NCI-H510A (cell line): ENCODE measurements at places on chromosomes 6 and 20.

- no peak for DNase-seq
Observed at GRCh38 chr20:36821964-36822437, 48.4 kb upstream of the DSN1 start.

- no peak for DNase-seq
Observed at GRCh38 chr6:3157131-3157933, at the start of gene TUBB2A. Gene TUBB2A, minus strand, starts transcription at chr6:3157544. Its CDS starts 81 bp downstream, at chr6:3157463.

GRCh38 chr6:27669295-27669623, 196.4 kb upstream of the ZNF184 start:
- DNase-seq: no peak

GRCh38 chr20:54566031-54566688, 90.8 kb downstream of the DOK5 start:
- DNase-seq: no peak

DNA sequence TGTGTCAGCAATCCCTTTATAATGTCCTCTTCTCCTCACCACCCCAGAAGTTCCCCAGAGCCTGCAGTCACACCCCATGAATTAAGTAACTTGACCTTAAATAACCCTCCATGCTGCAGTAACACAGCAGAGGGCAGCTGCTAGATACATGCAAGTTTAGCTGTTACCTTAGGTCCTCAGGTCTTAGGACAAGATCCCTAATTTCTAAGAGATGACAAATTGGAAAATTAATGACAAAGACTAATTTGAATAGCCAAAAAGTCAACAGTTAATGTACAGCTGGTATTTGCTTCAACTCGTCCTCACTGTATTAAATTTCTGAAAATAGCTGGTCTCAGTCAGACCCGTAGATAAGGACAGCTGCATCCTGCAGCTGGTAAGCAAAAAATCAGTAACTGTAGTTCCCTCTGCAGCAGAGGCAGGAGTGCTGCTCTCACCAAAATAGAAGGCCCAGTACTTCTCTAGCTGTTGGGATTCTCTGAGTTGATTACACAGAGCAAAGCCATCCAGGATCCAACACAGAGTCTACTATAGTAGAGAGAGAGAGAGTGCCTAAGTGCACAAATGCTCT, 62.4 kb downstream of the TNFRSF21 start:
- DNase-seq: peak; percentile 33

GRCh38 chr6:127570739-127571389, 6.1 kb upstream of the C6orf58 start:
- DNase-seq: no peak

GRCh38 chr6:75205776-75206575, at the start of gene COL12A1:
Gene COL12A1, minus strand, starts transcription at chr6:75206053. Its CDS starts 3,261 bp downstream, at chr6:75202792.
- peak; percentile 43 for DNase-seq

DNA sequence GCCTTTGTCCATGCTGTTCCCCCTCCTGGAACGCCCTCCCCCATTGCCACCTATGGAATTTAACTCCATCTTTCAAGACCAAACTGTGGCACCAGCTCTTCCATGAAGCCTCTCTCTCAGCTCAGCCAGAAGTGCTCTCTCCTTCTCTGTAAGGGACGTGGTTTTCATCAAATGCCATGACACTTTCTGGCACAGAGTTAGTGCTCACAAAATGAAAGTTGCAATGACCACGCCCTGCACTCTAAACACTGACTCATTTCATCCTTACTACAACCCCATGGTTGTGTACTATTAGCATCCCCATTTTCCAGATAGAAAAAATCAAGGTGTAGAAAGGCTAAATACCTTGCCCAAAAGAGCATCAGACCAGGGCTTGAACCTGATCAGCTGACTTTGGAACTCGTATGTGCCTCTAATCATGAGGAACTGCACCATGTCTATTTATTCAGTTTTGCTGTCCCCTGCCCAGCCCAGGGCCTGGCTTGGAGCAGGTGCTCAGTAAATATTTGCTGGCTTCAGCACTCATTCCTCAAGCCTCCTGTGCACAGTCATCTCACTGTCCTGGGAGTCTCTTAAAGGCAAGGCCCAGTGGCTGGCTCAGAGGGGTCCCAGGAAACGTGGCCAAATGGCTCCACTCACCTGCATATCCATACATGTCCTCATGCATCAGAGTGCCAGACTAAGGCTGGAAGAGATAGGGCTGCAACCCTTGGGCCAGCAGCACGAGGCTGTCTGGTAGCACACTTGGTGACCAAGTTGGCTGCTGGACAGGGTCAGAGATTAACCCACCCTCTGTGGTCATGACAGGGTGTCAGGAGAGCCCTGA, 77.9 kb downstream of the MRPL14 start:
- DNase-seq: no peak

DNA sequence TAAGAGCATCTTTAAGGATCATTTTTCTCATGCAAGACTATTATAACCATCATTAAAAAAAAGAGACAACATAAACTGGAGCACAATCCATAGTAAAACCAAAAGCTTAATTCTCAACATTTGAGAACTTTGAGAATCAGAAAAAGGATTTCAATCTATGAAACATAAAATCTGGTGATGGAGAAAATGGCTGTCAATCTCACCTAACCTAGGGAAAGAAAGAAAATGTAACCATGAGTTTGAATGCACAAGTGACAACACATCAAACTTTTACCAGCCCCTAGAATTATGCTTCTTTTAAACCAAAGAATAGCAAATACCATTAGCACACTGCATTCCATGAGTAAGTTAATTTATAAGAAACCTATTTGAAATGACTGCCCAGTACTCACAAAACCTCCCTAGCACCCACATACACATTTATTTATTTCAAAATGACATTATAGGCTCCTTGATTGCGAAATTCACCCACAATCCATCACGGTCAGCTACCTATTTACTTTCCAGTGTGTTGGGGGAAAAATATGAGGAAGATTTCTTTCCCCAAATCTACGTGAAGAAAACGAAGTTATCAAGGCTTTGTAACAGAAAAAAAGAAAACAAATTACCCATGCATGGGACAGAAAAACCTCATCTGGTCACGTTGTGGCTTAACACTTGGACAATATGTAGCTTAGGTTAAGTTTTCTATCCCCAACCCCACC, 828 bp downstream of the ASCC3 start:
- DNase-seq: no peak

GRCh38 chr6:132300323-132300949, 100.8 kb downstream of the MOXD1 start:
- DNase-seq: no peak
